ENCODE measurements at places on chromosomes 5 and 9. TPM values are rescaled to one million over a fixed set of nuclear protein-coding genes. Genes with fewer than 3 reads are reported as not detected.
A peak's percentile ranks its signal among the peaks of the same experiment; 100 is the strongest.

DNA sequence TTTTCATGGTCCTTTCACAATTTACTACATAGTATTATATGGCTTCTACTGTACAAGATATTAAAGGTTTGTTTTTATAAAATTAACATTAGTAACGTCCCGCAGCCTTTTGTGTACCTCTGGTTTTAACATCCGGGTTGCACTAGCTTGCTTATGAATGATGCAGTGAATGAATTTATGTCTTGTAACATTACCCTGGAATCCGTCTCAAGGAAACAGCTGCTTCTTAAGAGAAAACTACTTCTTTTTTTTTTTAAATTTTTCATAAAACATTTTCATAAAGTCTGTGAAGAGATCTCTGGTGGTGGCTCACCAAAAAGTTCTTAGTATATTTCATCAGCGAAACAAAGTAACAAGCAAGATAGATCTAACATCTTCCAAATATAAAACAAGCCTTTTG, 23.6 kb downstream of the MARCHF3 start:
- DNase-seq = no peak

DNA sequence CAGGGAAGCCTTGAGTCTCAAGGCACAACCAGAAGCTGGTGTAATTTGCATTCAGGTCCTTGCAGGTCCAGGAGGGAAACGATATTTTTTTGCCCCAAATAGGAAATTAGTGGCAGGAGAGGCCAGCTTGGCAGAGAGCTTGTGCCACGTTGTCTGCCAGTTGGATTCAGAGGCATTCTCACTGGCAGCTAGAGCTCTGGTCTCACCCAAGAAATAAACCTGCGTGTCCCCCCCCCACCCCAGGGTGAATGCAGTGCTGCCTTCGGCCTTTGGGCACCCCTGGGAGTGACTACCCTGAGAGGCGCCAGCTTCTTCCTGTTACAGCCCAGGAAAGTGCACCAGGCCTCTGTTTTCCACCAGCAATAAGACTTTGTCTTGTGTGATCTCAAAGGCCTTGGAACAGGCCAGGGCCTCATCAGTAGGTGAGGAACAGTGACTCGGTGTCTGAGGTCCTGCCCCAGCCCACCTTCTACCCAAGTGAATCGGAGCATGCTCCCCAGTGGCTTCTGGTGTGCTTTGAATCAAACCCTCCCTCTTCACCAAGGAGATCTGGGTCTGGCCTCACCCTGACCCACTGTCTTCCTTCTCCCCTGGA, 68.4 kb downstream of the HSPA4 start:
- no peak for DNase-seq

GRCh38 chr5:140049713-140050112, 6.6 kb upstream of the NRG2 start:
- DNase-seq = no peak

GRCh38 chr5:76445830-76446229, 42.7 kb downstream of the IQGAP2 start:
- DNase-seq = no peak

DNA sequence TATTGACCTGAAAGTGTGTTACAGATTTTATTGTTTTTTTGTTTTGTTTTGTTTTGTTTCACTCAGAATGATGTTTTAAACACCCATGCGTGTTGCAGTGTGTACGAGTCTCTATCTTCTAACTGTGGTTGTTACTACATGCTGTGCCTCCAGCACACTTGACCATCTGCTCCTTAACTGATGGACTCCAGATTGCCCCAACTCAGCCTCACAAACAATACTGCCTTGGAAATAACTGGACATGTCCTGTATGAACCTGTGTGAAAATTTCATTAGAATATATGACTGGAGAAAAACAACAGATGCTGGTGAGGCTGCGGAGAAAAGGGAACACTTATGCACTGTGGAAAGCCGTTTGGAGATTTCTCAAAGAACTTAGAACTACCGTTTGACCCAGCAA, 68.7 kb upstream of the HAND1 start:
- DNase-seq = no peak

DNA sequence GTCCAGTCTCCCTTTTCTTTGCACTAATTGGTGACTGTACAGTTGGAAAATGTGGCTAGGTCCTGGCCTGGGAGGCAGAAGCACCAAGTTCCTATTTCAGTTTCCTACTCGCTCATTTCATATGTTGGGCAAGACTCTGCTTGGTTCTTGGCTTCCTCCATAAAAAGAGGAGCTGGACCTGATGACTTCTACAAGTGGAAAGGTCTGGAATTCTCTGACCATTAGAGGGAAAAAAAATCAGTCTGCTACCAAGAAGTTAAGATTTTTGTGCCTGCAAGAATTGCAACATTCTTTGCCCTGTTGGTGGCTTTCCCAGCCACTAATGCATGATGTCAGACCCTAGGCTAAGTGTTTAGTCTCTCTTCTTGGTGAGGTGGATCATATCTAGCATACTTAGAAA, 91.5 kb downstream of the WDR41 start:
- DNase-seq = no peak

GRCh38 chr5:57937025-57937424, 454.4 kb upstream of the ACTBL2 start:
- DNase-seq = no peak

GRCh38 chr9:98944057-98944733, 488 bp downstream of the COL15A1 start:
- DNase-seq = no peak

DNA sequence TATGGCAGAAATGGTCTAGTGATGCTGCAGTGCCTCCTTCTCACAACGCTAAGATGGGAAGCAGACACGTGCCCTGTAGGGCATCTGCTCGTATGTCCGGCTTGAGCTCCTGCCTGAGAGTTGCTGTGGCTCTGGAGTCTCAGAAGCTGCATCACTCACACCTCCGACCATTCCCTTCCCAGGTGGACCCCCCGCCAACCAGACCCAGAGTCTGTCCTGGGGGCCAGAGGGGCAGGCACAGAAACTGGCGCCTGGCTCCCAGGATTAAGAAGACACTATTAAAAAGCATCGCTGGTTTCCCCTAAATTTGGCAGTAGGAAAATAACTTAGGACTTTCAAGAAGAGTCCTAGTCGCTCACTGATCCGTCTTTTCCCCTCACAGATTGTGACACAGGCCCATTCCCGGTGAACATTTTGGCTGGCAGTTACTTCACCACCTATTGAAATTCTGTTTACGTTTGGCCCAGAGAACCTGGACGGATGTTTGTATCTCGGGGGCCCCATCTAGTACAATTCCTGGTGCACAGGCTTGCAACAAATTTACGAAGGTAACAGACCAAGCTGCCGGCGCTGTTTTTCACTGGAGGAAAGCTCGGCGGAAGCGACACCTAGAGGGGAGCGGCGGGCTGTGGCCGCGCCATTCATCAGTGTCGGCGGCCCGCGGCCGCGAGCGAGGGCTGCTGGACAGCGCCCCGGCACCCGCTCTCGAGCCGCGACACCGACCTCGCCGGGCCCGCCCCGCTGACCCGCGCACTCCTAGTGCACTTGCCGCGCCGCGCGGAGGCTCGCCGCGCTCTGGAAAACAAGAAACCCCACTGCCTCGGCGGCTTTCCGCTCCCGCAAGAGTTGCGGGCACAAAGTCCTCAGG, 1.6 kb downstream of the FSTL4 start:
- DNase-seq = peak; percentile 58

GRCh38 chr9:122360891-122361290, 9.9 kb upstream of the PTGS1 start:
- no peak for DNase-seq

- no peak for DNase-seq
Observed at GRCh38 chr5:140073296-140073695, 30.2 kb upstream of the NRG2 start.

GRCh38 chr9:129665389-129665775, at the start of gene PRRX2:
Gene PRRX2 (plus strand): TSS chr9:129665647. CDS start chr9:129665868, 221 bp downstream.
- no peak for DNase-seq

DNA sequence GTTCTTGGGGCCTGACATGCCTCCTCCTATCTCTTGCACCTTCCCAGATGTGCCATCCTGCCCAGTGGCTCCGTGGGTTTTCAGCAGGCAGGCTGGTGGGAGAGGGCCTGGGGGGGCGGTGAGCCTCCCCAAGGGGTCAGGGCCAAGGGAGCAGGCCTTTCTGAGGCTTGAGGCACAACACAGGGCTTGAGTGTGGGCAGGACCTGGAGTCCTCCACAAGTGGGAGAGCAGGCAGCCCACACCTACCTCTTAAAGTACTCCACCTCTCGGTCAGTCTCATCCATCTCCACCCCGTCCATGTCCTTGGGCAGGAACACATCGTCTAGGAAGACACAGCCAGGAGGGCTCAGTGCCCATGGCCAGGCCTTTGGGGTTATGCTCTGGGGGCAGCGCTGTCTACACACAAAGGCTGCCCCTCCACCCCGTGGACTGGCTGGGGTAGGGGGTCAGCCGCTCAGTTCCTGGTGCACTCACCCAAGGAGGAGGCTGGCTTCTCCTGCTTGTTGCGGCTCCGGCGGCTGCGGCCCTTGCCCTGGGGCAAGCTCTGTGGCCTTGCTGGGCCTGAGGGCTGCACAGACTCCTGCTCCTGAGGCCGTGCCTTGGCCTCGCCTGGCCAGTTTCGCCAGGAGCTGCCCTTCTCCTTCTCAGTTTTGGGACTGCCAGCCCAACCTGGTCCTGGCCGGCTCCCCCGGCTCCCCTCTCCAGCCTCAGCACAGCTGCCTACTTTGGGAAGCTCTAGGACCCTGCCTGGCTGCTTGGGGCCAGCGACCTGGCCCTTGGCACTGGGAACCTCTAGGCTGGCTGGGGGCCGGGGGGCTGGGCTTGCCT, 7.2 kb upstream of the DDX41 start:
- no peak for DNase-seq

- peak; percentile 18 for DNase-seq
Observed at GRCh38 chr9:16236311-16236710, 634.2 kb downstream of the BNC2 start.

- DNase-seq = no peak
Observed at GRCh38 chr5:88694023-88694679, 188.8 kb downstream of the MEF2C start.

DNA sequence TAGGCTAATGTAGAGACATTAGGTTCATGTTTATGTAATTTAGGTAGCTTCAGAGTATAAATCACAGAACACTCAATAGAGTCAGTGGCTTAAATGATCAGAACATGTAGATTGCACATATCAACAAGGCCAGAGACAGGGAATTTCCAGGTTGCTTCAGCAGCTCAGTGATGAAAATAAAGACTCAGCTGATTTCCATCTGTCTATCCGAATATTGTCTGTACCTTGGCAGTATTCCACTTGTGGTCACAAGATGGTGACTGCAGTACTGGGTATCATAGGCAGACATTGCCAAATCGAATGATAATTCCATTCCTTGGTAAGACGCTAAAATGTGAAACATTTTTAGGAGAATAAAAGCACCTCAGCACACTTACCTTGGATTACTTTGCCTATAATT, 702.2 kb downstream of the MAT2B start:
- no peak for DNase-seq

DNA sequence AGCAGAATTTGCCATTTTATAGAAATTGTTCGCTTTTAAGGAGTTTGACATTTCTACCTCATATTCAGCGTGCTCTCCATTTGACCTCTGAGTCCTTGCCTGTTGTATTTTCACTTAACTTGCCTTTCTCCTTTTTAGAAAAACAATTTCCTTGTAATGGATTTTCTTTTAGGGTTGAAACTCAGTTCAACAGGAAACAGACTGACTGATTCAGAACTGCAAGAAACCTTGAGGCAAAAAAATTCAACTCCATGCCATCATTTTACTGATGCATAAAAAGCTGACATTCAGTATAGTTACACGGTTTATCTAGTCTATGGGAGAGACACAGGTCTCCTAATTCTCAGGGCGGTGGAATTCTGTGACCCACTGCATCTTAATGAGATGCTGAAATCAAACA, 59.8 kb downstream of the MRPS30 start:
- peak; percentile 27 for DNase-seq

DNA sequence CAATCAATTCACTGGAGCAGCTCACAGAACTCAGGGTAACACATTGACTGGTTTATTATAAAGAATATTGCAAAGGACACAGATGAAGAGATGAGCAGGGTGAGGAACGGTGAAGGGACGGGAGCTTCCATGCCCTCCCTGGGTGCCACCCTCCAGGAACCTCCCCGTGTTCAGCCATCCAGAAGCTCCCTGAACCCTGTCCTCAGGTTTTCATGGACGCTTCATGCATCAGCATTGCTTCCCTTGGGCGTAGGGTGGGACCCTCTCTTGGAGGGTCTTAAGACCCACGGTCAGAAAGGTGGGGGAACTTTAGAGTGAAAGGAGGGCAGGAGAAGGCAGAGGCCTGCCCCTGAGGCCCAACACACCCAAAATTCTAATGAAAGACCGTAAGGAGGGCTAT, 12.8 kb downstream of the LAMC3 start:
- no peak for DNase-seq

- DNase-seq = no peak
Observed at GRCh38 chr9:81132318-81132717, 557.0 kb downstream of the TLE1 start.

DNA sequence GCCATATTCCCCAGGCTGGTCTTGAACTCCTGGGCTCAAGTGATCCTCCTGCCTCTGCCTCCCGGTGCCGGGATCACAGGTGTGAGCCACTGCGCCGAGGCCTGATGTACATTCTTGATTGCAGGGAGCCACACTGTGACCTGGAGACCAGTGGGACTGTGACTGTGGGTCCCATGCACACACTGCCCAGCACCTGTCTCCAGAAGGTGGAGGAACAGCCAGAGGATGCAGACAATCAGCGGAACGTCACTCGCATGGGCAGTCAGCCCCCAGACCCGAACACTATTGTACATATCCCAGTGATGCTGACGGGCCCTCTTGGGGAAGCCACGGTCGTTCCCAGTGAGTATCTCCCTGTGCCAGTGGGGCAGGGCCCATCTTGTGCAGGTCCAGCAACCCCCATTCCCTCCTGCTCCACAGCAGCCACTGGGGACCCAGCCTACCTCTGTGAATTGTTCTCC, 147.3 kb downstream of the CACNA1B start:
- no peak for DNase-seq

GRCh38 chr9:136572003-136572827, 26.4 kb upstream of the NOTCH1 start:
- peak; percentile 99 for DNase-seq

Gene CCL27
- not detected for total RNA-seq

Gene FOXD1
- total RNA-seq = 17.0 TPM

Gene TRIP13
- total RNA-seq = 32.6 TPM

Gene FOXD4
- not detected for total RNA-seq

Gene BTNL3
- total RNA-seq = not detected

Data from Caki2 (cell line).